ENCODE measurements at places on chromosomes 3 and 15.

- DNase-seq: no peak
Observed at GRCh38 chr15:78658823-78659222, 17.8 kb upstream of the CHRNB4 start.

GRCh38 chr15:83209333-83209732, 1.7 kb upstream of the HDGFL3 start:
- no peak for DNase-seq

DNA sequence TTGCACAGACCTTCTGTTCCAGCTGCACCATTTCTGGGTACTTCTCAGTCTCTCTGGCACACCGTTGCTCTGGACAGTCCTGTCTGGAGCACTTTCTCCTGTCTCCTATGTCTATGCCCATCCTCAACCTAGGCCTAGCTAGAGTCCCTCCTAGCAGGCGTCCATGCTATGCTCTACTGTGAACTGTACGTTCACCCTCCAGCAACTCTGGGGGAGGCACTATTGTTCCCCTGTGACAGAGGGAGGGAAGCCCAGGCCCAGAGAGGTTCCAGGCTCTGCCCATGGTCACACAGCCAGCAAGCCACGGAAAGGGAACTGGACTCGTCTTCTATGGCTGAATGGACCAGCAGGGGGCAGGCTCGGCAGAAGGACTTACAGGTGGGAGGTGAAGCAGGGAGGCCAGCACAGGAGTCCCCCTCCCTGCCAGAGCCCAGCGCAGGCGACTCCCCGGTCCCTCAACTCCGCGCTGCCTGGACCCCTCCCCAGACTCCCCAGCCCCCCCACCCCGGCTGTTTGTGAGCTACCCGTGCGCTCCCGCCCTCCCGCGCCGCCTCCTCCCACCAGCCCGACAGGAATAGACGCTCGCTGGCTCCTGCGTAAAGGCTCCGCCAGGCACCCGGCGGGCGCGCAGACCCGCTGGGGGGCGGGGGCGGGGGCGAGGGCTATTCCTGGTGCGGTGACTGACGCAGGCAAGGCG, 1.7 kb upstream of the LINGO1 start:
- peak; percentile 43 for DNase-seq

- DNase-seq: no peak
Observed at GRCh38 chr3:123739754-123740153, 144.4 kb downstream of the MYLK start.

GRCh38 chr3:9331171-9331570, 31.7 kb upstream of the THUMPD3 start:
- DNase-seq: no peak

DNA sequence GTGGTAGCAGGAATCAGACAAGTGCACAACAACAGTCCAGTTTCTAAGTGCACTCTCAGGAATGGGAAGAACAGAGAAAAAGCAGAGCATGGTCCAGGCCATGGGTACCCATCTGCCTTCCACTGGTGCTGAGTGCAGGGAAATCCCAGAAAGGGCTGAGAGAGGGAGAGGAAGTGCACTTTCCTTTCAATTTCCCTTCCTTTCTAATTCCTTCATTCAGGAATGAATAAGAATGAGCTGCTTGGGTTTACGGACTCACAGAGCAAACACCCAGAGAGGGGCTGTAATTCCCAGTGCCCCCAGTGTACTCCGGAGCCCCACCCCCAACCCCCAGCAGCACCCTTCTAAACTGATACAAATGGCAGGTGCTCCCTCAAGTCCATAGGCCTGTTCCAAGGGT, 300.6 kb downstream of the FOXP1 start:
- DNase-seq: no peak

- DNase-seq: no peak
Observed at GRCh38 chr3:17411157-17411877, 331.1 kb downstream of the TBC1D5 start.

DNA sequence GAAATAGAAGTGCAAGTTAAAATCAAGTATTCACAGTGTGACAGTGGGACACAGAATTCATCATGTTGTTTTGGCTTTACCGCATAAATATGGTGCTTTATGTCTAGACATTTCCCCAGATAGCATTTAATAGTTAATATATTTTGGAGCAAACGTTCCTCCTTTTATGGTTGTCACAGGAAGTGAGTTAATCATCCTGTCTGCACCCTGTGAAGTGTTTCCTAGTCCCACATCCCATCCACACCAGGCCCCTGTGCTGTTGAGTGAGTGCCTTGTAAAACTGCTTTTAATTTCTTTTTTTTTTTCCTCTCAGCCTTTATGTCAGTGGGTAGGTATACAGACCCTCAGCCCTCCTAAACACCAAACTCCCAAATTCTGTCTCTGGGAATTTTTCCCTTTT, 393.7 kb downstream of the FEZF2 start:
- DNase-seq: no peak

- no peak for DNase-seq
Observed at GRCh38 chr3:151550642-151551041, 89.8 kb upstream of the IGSF10 start.

DNA sequence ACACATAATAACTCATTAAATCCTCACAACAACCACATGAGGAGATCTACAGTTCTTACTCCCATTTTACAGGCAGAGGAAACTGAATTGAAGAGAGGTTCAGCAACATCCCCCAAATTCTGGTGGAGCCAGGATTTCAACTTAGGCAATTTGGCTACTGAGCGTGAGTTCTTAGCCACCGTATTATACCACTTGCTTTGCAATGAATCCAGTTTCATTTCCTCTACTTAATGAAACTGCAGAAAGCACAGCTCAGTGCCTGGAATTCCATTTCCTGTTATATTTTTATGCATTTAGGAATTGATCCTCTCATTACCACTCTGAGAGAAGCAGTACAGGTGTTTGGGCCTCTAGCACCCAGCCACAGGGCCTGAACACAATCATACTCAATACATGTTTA, 4.3 kb downstream of the ZNF860 start:
- no peak for DNase-seq

GRCh38 chr15:55715355-55716076, 27.4 kb downstream of the PRTG start:
- no peak for DNase-seq

GRCh38 chr3:114447950-114448479, 154.2 kb downstream of the TIGIT start:
- no peak for DNase-seq

GRCh38 chr3:117017135-117017894, 307.7 kb downstream of the TUSC7 start:
- DNase-seq: no peak

DNA sequence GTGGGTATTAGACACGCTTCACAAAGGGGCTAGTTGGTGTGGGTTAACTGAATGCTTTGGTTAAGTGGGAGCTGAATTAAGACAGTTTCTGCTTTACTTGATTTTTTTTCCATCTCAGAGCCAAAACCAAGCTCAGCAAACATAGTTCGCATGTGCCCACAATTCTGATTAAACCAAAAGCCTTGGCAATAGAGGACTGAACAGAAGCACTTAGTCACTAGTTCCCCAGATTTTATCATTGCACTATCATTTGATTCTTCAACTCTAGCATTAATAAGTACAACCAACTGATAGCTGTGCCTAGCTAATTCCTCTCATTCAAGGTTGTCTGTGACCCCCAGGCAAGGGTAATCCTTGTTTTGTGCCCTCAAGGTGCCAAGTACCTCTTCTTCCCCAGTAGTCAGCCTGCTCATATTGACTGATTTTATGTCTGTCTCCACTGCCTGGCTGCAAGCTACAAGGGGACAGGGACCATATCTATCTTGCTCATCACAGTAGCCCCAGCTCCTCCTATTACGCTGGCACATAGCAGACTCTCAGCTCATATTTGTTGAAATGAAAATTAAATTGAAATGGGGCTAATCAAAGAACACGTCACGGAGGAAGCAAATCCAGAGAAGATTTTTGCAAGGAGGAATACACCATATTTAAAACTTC, 9.9 kb upstream of the ARHGEF3 start:
- no peak for DNase-seq

- no peak for DNase-seq
Observed at GRCh38 chr15:63634154-63634553, 37.0 kb downstream of the FBXL22 start.

DNA sequence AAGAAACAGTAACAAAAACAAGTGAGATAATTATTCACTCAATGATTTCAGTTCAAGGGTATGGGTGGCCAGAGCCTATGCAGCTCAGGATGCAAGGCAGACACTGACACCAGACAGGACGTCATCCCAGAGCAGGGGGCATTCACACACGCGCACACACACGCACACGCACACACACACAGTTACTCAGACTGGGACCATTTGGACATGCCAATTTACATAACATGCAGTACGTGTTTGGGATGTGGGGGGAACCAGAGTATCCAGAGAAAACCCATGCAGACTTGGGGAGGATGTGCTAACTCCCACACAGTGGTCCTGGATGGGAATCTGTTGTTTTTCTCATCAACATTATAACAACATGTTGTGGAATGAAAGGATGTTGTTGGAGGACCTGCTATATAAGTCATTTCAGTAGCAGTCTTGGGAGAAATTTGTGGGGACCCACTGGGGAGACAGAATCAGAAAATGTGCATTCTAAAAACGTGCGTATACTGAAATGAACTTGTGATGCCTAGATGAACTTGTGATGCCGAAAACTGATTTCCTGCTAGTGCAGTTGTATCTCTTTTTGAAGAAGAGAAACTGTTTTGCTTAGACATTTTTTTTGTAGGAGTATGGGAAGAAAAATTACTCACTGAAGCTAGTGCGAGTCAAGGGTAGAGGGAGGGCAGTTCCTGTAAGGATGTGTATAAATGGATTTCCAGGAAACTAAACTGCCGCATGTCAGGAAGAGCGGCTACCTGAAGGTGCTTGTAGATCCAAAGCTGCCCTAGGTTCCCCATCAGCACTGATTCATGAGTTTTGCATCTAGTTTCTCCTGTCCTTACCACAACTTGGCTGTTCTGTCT, 25.2 kb downstream of the CD200 start:
- peak; percentile 37 for DNase-seq

DNA sequence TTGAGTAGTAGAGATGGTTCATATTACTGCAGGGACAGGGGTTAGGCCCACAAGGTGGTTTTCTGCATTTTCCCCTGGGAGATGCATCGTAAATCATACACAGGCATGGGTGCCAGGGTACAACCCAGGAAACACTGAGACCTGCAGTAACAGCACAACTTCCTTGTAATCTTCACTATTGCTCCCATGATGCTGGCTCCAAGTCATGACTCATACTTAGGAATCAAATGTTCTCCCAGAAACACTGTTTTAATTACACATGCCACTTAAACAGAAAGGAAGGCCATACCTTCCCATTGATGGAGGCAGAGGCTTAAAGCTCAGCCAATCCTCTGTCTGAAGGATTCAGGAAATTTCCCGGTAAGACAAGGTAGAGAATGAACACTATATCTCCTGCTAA, 106.5 kb downstream of the ERC2 start:
- no peak for DNase-seq

DNA sequence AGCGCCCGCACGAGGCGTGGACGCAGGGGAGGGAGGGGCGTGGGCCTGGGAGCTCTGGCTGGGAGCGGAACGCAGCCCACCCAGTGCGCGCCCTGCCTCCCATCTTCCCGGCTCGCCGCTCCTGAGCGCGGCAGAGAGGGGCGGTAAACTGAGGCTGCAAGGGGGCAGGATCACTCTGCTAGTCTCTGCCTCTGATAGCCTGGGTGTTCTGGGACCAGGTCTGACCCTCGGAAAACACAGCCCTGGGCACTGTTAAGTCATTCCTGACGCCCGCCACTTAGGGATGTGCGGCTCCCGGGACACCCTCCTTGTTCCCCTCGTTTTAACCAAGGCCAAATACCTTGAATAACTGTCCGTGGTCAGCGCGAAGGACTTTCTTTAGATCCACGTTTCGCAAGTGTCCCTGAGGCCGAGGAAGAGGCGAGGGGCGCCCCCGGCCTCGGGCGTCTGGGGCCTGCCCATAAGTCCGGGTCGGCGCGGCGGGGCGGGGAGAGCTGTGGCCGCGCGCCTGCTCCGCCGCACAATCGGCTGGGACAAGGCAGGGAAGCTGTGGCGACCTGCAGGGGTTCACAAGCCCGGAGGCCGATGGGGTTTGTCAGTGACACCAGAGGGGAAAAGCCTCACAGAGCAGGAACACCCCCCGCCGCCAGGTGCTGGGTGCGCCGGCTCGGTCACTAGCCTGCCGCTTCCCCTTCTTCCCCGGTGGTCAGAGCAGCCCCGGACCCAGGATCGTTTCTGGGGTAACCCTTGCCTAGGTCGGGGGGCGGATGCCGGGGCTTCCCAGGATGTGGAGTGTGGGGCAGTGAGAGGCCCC, 1.5 kb downstream of the ITPKA start:
- no peak for DNase-seq

DNA sequence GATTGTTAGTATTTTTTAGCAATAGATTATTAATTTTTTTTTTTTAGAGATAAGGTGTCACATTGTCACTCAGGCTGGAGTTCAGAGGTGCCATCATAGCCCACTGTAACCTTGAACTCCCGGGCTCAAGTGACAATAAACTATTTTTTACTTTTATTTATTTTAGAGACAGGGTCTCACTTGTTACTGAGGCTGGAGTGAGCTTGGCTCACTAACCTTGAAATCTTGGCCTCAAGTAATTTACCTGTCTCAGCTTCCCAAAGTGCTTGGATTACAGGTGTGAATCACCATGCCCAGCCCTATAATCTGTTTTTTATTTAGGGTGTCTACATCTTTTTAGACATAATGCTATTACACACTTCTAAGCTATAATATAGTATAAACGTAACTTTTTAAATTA, 7.9 kb upstream of the ARPP19 start:
- no peak for DNase-seq

DNA sequence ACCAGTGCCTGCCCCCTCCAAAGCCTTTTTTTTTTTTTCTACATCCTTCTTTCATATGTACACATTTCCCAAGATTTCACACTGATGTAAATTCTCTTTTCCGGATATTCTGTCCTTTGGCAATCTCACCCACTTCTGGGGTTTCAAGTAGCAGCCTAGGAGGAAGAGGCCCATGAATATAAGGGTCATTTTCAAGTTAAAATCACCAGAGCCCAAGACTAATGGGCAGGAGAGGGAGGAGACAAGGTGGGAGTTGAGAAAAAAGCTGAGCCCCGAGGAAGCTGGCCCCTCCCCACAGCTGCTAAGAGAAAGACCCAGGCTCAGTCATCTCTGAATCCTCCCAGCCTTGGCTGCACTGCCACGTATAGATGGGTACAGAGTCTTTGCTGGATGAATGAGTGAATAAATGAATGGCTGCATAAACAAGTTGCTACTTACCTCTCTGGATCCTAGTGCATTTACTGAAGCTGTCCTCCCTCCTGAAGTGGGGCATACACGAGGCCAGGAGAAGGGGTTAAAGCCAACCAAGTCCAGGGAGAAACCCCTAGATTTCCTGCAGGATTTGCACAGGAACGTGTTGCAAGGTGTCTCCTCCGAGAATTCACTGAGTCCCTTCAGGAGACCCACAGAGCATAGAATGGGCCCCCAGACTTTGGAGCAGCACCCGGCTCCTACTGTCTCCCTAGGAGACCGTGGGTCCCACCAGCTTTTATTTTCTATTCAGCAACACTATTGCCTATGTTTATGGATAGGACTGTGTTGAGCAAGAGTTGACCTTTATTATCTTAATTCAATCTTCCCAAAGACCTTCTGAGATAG, 100.8 kb upstream of the LIPC start:
- no peak for DNase-seq

All from activated CD4-positive, alpha-beta T cell treated with anti-CD3 and anti-CD28 coated beads, Interleukin-2, amount 50 U/mL, for 4 hours (primary cell).